ENCODE measurements at places on chromosomes 1 and 21.

- DNase-seq = no peak
These were observed 1341.7 kb downstream of the PLA2G4A start for GRCh38 chr1:188170411-188170810.

GRCh38 chr1:156463874-156464273 lies 36.7 kb downstream of the MEF2D start:
- DNase-seq = no peak

DNA sequence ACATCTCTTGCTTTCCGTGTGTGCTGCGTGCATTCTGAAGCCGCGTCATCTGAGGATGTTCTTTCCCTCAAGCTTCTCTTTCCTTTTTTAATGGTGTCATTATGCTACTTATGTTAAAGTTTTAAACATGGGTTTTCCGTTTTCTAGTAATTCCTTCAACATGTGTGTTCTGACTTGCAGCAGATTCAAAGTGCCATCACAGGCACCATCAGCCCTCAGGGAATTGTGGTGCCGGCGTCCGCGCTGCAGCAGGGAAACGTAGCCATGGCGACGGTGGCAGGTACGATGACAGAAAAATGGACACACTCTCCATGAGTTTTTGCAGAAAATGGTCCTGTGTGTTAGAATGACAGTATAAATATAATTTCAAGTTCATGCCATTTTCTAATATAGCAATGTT lies 42.4 kb downstream of the PKNOX1 start:
- no peak for DNase-seq

- no peak for DNase-seq
These were observed 47.8 kb downstream of the GADD45A start for GRCh38 chr1:67732750-67733151.

GRCh38 chr1:160455153-160455517 lies 54.8 kb downstream of the VANGL2 start:
- no peak for DNase-seq

GRCh38 chr1:224735159-224735558 lies 119.0 kb downstream of the CNIH3 start:
- DNase-seq = no peak

- DNase-seq = no peak
These were observed 354.8 kb upstream of the BRINP3 start for GRCh38 chr1:190832511-190832910.
